ENCODE measurements at places on chromosomes 2 and 18.

GRCh38 chr2:12754643-12755042 is 37.9 kb downstream of the TRIB2 start:
- DNase-seq: no peak

GRCh38 chr2:12110074-12110473 is 363.6 kb downstream of the LPIN1 start:
- no peak for DNase-seq

GRCh38 chr2:10487081-10487740 is 39.1 kb upstream of the ODC1 start:
- DNase-seq: no peak

DNA sequence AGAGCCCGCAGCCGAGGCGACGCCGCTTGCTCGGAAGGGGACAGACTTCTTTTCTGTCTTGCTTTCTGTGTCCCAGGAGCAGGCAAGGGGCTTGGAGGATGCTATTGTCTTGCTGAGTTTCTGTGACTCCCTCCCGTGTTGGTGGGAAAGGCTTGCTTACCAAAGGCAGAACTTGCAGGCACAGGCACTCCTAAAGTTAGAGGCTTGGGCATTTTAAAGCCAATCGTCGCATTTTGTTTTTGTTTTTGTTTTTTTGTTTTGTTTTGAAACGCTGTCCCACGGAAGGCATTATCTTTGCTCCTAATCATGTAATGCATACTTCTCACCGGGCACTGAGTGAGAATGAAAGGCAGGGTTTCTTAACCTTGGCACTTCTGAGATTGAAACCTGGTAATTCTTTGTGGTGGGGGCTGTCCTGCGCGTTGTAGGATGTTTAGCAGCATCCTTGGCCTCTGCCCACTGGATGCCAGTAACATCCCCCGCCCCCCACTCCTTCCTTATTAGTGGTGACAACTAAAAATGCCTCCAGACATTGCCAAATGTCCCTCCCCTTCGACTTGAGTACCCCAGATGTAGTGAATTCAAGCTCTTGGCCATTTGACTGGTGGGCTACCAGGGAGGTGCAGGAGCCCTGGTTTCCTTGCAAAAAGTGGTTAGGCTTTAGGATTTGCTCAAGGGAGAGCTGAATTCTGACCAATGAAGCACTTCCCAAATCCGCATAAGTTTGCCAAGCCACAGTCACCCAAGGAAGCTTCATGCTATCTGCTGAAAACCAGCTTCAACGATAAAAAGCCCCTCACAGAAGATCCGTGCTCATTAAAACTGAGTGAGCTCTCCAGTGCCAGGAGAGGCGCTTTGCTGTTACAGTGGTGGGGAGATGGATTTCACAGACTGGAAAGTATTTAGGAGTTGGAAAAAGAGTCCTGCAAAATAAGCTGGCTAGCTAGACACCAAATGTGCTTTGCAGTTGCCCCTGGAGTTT is 1.2 kb downstream of the ANTXR1 start:
- no peak for DNase-seq

DNA sequence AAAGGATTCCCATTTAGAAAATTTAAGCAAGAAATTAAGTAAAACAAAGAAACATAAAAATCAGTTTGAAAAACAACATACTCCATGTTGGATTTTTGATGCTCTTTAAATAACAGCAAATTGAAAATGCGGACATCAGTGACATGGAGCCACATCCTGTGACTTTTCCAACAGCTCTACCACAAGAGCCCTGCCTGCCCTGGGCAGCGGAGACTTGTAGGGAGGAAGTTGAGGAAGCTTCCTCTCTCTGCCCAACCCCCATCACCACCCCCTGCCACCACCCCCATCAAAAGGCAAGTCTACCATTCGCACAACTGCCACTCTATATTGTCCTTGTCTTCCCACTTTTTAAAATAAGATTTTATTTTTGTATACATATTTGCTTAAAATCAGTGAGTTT is 32.8 kb upstream of the DAPL1 start:
- no peak for DNase-seq

Measured in effector memory CD4-positive, alpha-beta T cell (primary cell).